GM13977 (cell line): ENCODE measurements at places on chromosomes 7 and 10.

- no peak for DNase-seq
Measured at GRCh38 chr10:97689559-97690020, 2.5 kb upstream of the AVPI1 start.

- no peak for DNase-seq
Measured at GRCh38 chr10:48890888-48891850, 48.5 kb downstream of the LRRC18 start.

DNA sequence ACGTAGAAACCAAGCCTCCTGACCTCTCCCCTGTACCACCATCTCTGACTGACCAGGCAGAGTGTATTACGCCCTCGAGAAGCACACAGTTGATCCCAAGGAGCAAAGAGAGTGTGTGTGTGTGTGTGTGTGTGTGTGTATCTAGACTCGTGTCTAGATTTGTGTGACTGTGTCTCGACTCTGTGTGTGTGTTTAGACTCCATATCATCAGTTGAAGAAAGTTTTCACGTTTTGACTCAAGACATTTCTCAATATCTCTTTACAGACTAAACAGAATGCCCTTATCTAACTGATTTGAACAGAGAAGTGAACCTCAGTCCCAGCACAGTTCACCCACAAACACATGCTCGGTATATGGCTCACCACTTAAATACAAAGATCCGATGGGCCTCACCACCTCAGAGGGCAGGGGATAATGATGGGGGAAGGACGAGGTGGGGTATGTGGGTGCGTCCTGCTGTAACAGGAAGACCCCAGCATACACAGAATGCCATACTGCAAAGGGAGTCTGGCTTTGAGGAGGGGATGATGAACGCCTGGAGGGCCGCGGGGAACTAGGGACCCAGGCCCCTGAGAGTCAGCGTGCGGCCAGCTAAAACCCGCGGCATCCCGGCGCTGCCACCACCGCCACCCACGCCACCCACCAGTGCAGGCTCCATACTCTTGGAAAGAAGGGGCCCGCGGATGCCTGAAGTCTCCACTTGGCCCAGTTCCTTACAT is 780 bp downstream of the ALDH18A1 start:
- peak; percentile 31 for DNase-seq

GRCh38 chr7:29127527-29127926 is 18.8 kb downstream of the CPVL start:
- DNase-seq, result no peak

GRCh38 chr7:73701357-73701995 is 18.0 kb downstream of the STX1A start:
- peak; percentile 74 for DNase-seq

DNA sequence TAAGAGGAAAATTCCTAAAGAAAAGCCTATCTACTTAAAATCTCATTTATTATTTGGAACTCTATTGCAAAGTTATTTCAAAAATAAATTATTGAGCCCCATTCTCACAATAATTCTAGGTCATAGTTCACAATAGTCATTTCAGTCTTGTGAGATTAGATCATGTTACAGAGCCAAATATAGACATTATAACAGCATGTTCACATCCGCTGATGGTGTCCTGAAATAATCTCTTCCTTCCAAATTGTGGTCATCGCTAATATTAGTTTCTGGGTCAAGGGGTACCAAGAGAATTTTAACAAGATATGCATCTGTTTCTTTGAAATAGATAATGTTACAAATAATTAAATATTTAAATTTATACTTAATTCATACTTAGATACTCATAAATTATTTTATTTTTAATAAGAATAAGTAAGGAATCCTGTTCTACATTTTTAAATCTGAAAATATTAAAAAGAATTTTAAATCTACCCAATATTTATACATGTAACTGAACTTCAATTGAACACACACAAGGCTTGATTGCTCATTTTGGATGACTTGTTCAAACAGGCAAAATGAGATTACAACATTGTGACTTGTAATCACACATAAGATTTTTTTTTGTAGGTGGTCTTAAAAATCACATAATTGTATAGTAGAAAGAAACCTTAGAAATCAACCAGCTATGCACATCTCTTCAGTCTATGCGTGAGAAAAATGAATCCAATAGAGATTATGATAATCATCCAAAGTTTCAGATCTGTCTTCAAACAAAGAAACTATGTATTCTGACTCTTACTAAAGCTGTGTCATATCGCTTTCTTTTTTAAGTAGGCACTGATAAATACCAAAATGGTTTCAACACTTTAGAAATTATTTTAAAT is 13.1 kb downstream of the GNAT3 start:
- DNase-seq, result no peak

DNA sequence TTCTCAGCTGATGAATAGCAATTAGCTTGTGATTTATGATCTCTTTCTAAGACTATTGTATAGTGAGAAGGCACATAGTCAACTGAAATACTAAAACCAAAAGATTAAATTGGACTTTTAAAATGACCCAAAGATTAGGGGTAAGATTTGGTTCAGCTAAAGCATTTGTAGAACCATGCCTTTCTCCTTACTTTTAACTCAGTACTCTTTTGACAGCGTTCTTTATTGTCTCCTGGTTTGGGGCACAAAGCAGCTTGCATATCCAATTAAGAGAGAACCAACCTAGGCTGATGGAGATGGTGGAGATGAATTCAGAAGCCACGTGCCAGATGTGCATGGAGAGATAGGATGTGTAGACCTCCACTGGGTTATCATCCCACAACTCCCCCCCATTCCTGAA is 45.8 kb downstream of the FHIP2A start:
- DNase-seq, result no peak

- no peak for DNase-seq
Measured at GRCh38 chr10:96687317-96688012, 32.8 kb downstream of the PIK3AP1 start.

GRCh38 chr7:99489235-99489634 is 10.8 kb downstream of the ZNF394 start:
- no peak for DNase-seq

GRCh38 chr7:16062269-16062668 is 359.1 kb downstream of the CRPPA start:
- DNase-seq, result no peak

GRCh38 chr7:148303295-148304082 is 287.1 kb upstream of the C7orf33 start:
- no peak for DNase-seq

GRCh38 chr10:117000580-117000979 is 4.4 kb downstream of the SHTN1 start:
- DNase-seq, result no peak

GRCh38 chr7:140877249-140877524 is 47.5 kb downstream of the BRAF start:
- DNase-seq, result no peak

- no peak for DNase-seq
Measured at GRCh38 chr10:71912431-71912830, 51.8 kb upstream of the CHST3 start.

DNA sequence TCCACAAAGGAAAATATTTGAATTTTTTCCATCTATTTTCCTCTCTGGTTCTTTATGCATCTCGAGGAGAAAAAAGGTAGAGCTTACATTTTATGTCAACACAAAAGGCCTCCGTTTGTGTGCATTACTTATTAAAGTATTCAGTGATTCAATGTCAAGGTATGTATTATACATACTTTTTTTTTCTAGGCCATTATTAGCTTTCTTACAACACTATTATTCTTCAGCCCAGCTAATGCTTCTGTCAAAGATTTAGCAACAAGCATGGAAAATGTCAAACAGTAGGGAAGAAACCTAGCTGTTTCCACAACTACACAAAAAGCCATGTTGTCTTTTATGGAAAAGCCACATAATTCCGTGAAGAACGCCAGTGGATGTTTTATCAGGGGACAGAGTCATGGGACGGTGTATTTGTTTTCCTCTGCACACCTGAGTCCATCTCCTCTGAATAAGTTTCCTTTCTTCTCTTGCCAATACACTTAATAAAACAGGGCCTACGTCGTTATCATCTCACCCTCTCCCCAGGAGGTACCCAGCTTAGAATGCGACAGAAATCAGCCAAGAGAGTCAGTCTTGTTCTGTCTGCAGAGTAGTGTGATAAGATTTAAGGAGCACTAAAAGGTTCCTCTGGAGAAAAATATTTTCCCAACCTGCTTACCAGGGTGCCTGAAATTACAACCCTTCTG is 209.7 kb upstream of the AUTS2 start:
- DNase-seq, result no peak

DNA sequence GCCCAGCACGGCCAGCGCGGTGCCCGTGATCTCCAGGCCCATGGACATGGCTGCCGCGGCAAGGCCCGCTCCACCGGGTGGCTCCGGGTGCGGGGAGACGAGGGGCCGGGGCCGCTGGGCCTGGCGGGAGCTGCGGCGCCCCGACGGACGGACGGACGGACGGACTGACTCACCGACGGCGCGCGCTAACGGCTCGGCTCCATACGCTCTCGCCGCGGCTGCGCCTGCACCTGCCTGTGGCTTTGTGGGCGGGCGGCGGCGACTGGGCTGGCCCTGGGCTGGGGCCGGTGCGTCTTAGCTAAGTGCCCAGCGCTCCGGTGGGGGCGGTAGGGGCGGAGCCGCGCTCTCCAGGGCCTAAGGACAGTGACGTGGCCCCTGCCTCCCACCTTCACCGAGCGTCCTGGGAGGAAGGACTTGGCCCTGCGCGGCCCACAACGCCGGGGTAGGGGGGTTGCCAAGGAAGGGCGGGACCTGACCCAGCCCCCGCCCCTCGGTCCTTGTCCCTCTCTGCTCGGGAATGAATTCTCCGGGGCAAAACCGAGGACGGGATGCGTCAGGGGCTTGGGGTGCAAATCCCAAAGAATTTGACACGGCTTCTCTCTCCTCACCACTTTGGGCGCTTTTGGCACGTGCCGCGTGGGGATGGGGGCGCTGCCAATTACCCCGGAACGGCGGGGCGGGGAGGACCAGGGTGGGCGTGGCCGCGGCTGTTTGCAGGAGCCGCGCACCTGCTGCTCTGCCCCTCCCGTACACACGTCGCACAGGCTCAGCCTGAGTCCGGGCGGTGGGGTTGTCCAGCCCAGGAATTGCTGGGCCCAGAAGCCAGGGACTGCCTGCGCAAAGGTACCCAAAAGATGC is at the start of gene CLDN3:
CLDN3 (minus strand) TSS at position 269 of the 858 bp plus-strand sequence; CDS start at position 48, 221 bp downstream.
- peak; percentile 48 for DNase-seq
